RPMI8226 (cell line): ENCODE measurements at places on chromosomes 1 and 21.

DNA sequence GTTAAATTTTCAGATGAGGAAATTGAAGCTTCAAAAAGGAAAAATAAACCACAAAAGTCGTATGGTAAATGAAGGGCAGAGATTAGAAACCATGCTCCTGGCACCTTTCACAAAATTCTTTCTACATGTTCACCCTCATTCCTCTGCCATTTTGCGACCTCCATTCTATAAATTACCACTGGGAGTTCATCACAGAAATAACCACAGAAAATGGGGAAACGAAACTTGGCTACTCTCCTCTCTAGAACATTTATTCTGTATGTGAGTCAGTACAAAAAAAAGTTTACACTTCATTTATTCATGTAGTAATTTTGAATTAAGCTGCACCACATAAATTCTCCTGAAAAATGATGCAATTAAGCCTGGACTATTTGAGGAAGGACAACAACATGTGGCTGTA, 320.9 kb upstream of the C1orf87 start:
- DNase-seq, result peak; percentile 84

- DNase-seq, result peak; percentile 48
These were observed 305.4 kb downstream of the DISC1 start for GRCh38 chr1:231931846-231932454.

DNA sequence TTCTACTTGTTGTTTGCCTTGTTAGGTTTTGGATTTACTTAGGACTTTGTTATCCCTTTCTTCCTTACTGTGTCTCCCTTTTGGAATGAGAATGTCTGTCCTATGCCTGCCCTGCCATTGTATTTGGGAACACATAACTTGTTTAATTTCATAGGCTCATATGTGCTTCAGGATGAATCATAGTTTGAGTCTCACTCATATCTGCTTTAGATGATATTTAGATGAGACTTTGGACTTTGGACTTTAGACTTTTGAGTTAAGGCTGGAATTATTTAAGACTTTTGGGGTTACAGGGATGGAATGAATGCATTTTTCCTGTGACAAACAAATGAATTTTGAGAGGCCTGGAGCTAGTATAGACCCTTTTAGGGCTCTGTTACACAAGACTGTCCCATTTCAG, 33.4 kb downstream of the PSMG1 start:
- no peak for DNase-seq

- no peak for DNase-seq
These were observed 9.2 kb upstream of the PTGS2 start for GRCh38 chr1:186689376-186689775.

DNA sequence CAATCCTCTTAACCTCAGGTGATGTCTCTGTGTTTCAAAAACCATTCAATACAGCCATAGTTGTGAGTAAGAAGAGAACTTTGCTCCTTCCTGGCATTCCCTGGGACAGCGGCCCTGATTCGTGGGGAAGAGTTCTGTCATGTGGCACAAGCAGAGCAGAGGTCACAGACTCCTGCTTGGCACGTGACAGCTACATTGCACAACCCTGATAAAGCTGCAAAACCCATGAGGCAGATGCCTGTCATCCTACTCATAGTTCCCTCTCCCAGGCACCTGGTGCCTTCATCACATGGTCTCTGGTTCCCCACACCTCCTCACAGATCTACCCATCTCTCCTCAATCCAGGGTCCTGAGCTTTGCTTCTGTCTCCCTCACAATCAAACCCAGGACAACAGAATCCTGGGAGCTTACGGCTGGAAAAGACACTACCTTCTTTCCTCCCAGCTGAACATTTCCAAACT, 70.8 kb downstream of the PLPP3 start:
- DNase-seq, result peak; percentile 30

DNA sequence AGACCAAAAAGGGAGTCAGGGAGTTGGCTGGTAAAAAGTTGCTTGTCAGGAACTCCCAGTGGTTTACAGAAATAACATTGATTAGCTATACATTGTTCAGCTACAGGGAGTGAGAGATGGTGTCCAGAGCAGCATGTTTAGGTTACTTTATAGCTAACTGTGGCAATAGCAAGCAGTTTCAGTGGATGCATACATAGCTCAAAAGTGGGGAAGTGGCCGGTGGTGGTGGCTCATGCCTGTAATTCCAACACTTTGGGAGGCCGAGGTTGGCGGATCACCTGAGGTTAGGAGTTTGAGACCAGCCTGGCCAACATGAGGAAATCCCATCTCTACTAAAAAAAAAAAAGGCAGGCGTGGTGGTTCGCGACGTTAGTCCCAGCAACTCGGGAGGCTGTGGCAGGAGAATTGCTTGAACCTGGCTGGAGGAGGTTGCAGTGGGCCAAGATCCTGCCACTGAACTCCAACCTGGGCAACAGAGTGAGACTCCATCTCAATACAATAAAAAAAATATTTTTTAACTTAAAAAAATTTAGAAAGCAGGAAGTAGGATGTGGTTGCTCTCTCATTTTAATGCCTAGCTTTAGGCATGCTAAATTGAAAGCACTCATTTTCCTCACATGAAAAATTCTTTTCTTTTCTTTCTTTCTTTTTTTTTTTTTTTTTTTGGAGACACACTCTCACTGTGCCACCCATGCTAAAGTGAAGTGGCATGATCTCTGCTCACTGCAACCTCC, 109.7 kb downstream of the PPIAL4G start:
- DNase-seq, result no peak

GRCh38 chr1:180232521-180233043, 2.5 kb downstream of the LHX4 start:
- DNase-seq, result no peak

- no peak for DNase-seq
These were observed 65.4 kb upstream of the LMO4 start for GRCh38 chr1:87263281-87263680.

- DNase-seq, result no peak
These were observed 4.7 kb upstream of the ITGB2 start for GRCh38 chr21:44925378-44925755.

GRCh38 chr1:156796340-156797097, 20.1 kb downstream of the SH2D2A start:
- DNase-seq, result no peak

DNA sequence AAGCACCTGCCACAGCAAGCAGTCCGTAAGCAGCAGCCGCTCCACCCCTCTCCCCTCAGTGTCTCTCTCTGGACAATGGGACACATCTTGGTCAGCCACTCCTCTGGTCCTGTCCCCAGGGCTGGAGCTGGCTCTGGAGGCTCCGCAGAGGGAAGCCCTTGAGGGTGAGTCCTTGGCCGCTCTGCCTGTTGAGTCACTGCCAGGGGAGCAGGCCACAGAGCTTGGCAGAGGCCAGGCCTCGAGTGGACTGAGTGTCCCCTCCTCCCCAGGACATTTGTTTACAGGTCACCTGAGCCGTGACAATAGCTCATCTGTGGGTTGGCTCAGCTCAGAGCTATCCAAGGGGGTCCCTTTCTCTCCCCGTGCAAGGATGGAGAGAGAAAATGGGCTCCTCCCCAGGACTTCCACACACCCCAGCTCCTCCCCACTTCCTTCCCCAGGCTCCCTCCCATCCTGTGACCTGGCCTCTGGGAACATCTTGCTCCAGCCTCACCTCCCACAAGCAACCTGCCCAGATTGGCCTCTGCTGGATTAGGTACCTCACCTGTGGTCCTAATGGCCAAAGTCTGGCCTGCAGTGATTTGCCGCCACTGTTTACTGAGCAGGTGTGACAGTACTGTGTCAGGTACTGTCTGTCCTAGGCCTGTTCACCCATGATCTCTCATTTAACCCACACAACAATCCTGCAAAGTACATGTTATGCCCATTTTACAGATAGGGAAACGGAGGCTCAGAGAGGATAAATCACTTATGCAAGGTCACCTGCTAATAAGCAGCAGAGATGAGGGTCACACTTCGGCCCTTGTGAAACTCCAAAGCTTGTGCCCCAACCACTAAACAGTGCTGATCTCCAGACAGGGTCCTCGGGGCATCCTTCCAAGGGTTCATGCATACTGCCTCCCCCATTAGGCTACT, 4.8 kb downstream of the FAM131C start:
- DNase-seq, result no peak

DNA sequence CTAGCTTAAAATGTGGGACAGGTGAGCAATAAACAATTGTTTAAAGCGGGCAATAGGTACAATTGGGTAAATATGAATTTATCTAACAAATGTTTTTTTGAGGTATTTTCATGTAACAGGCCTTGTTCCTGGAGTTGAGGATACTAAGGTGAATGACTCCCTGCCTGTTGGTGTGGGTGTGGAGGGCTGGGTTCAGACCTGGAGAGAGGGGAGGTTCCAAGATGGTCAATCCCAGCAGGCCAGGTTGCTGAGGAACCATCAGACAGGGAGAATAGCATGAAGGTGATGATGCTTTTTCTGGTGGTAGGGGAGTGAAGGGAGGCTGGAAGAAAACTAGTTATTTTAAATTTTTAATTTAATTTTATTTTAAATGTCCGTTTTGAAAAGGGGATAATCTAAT, 46.3 kb downstream of the CDC14A start:
- DNase-seq, result no peak

DNA sequence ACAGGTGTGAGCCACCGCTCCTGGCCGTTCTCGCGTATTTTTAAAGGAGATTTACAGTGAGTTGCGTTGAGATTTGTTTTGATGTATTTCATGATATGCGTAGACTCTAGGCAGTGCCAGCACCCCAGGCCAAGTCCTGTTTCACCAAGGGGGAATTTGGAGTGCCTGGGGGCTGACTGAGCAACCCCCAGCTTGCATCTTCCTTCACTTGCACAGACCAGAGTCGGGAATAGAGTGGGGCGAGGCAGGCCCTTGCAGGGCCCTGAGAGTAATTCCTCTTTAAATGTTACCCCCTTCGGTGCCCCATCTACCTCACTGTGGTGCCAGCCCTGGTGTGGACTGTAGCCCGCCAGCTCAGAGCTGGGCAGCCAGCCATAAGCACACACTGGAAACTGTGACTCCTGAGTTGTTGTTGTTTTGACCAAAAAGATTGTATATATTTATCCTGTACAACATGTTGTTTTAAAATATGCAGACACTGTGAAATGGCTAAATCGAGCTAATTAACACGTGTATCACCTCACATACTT, 269.5 kb downstream of the NPHP4 start:
- no peak for DNase-seq

DNA sequence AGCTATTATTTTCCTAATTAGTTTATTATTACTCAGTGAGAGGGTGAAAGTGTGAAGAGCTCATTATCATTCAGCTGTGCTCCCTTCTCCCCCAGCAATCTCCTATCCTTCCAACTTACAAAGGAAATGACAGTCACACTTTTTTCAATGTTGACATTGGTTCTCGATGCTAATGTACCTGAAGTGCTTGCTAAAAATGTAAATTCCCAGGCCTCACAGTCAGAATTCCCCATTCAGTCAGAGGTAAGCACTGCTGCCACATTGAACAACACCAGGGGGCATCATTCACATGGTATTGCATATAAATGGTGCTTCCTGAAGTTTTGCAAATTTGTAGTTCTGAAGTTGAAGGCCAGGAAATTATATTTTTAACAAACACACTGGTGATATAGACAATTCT, 132.7 kb upstream of the FOXD3 start:
- no peak for DNase-seq

DNA sequence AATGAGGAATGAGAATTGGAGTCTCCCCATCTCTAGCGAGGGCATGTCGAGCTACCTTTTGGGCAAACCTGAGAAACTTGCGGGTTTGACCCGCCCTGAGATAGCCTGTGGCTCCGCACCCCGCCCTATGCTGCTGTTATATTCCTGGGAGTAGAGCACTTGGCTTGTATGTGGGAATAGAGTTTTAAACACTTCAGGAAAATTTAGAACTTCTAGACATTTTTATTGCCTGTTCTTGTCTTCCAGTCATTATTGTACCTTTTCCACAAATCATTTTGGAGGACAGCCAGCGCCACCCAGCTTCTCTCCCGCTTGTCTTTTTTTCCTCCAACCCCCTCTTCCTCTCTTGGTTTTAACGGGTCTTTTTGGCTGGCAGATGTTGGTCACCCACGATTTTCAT, 738 bp downstream of the GNPAT start:
- DNase-seq, result peak; percentile 61

GRCh38 chr1:89842567-89843272, 21.9 kb downstream of the LRRC8D start:
- DNase-seq, result no peak

DNA sequence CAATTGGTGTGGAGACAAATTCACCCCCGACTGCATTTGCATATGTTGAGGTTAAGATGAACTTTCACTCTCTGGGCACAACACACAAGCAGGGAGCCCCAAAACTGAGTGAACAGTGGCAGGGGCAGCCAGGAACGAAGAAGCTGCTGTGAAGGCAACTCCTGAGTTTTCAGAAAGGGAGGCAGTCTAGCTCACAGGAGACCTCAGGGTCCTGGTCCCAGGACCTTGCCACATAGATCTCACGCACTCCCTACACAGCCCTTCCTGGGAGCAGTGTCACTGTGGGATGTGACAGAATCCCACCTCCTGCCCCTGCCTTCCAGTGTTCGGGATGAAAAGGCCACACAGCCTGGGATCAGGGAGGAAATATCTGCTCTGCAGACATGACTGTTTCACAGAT, 60.9 kb downstream of the KCND3 start:
- DNase-seq, result no peak

- no peak for DNase-seq
These were observed 39.6 kb upstream of the PLEKHO1 start for GRCh38 chr1:150110116-150110515.

GRCh38 chr21:41570791-41571355, 62.9 kb upstream of the TMPRSS2 start:
- peak; percentile 81 for DNase-seq

DNA sequence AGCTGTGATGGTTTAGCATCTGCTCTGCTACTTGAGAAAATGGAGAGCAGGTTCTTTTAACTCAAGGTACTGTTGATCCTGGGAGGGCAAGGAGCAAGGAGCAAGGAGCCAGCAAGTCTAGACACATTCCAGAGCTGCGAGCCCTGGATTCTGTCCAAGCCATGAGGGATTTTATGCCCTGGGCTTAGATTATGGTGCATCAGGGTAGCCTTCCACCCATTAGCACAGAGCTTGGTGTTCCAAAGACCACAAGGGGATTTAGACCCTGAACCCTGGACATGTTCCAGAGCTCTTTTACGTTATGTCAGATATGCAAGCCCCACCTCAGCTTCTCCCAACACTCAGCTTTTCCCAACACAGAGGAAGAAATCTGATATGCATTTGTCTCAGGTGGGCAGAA, 2.0 kb upstream of the OR14I1 start:
- DNase-seq, result no peak

DNA sequence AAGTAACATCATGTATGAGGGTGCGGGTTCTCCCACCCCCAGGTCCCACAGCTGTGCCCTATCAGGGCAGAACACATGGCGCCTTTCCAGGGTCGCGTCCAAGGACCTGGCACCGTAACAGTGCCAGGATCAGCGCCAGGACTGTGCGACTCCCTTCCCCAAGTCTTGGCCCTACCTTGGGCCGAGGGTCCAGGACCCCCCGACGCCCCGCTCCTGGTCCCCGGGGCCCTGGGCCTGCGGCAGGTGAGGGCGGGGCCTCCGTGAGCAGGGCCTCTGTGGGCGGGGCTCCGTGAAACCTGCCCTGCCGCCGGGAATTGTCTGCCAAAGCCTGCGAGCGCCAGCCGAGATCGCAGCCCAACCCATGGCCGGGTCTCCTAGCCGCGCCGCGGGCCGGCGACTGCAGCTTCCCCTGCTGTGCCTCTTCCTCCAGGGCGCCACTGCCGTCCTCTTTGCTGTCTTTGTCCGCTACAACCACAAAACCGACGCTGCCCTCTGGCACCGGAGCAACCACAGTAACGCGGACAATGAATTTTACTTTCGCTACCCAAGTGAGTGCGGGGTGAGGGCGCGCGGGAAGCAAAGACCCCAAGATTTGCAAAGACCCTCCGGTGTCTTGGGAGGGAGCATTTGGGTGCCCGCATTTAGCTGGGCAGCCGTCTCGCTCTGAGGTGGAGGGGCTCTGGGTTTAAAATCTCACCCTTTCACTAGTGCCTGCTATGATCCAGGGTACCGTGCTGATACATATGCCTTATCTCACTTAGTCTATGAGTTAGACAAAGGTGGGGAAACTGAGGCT, at the start of gene RHBG:
TSS of gene RHBG (plus strand) at position 323 of the 796 bp plus-strand sequence. CDS start at position 362, 39 bp downstream.
- peak; percentile 67 for DNase-seq
